ENCODE measurements at places on chromosomes 11 and 22.

GRCh38 chr22:45684169-45684568 is 12.5 kb downstream of the ATXN10 start:
- no peak for DNase-seq

- no peak for DNase-seq
Measured at GRCh38 chr11:119120639-119121007, 757 bp upstream of the HINFP start.

GRCh38 chr11:64451856-64452255 is 92.9 kb downstream of the RPS6KA4 start:
- DNase-seq: no peak

GRCh38 chr11:80196932-80197554 is 756.2 kb upstream of the TENM4 start:
- DNase-seq: no peak

GRCh38 chr11:128219731-128220120 is 367.6 kb downstream of the ETS1 start:
- no peak for DNase-seq
